ENCODE measurements at places on chromosomes 2 and 18. TPM values are rescaled to one million over a fixed set of nuclear protein-coding genes. Genes with fewer than 3 reads are reported as not detected.

DNA sequence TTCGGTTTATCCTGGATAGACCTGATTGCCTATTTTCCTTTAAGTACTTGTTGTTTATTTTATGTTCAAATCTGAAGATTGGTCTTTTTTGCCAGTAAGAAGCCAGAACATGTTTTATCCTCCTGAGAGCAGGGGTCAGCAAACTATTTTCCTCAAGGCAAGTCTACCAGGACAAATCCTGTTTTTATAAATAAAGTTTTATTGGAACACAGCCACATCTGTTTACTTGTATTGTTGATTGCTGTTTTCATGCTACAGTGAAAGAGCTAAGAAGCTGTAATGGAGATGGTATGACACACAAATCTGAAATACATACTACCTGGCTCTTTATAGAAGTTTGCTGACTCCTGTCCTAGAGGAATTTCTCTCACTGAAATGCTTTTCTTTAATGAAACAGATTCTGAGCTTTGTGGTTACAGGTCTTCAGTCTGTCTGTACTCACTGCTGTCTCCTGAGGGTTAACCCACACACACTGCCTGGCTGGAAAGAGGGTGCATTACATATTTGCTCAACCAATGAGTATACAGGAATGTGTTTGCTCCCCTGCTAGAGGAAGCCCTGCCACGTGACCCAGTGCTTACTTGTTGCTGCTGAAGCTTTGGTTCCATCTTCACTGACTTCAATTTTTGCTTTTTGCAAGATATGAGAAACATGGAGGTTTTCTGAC, 22.6 kb downstream of the MRPL44 start:
- no peak for DNase-seq

DNA sequence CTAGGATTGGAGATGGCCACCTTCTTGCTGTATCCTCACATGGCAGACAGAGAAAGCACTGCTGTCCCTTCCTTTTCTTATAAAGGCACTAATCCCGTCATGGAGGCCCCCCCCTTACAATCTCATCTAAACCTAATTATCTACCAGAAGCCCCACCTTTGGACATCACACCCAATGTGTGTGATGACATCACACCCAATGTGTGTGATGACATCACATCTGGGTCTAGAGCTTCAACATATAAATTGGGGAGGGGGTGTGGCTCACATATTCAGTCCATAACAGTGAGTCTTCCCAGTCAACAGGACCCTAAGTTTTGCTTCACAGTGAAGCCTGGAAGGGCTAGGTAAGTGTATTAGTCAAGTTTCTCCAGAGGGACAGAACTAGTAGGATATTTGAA, 213.1 kb downstream of the NYAP2 start:
- DNase-seq, result no peak

GRCh38 chr18:29644276-29644675, 1398.3 kb downstream of the DSC3 start:
- no peak for DNase-seq

- no peak for DNase-seq
These were observed 49.2 kb upstream of the OTOS start for GRCh38 chr2:240189686-240190085.

GRCh38 chr2:66438891-66439811, 4.2 kb downstream of the MEIS1 start:
- DNase-seq, result no peak

Gene FOXI3
- not detected for total RNA-seq

GRCh38 chr18:32937597-32937996, 164.8 kb upstream of the KLHL14 start:
- DNase-seq, result no peak

DNA sequence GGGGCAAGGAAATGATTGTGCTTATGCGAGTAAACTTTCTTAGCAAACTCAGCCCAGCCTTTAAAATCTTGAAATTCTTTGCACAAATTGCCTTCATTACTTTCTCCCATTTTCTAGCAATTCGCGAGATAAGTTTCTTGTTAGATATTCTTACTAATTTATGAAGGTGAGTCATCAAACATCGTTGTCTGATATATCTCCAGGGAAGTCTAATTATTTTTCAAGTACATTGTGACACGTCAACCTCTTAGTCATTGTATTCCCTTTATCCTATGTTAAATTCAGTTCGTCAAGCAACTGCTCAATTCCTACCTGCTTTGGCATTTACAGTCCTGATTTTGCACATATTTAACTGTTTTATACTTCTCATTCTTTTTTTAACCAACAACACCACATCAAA, 854.5 kb upstream of the CRIM1 start:
- no peak for DNase-seq

Data from right lobe of liver (tissue), 6 donors.